ENCODE measurements at places on chromosomes 1 and 21. TPM values are rescaled to one million over a fixed set of nuclear protein-coding genes. Genes with fewer than 3 reads are reported as not detected.

Gene KHDRBS1
- 168 TPM for total RNA-seq

Gene EDN2
- not detected for total RNA-seq

Gene IL19
- not detected for total RNA-seq

GRCh38 chr1:204703268-204703664 lies 17.7 kb upstream of the LRRN2 start:
- DNase-seq, result no peak

GRCh38 chr21:25081096-25081495 lies 526.2 kb downstream of the MRPL39 start:
- no peak for DNase-seq

- no peak for DNase-seq
Observed at GRCh38 chr1:88980870-88981269, 11.6 kb downstream of the KYAT3 start.

GRCh38 chr1:161261261-161262235 lies 3.0 kb downstream of the PCP4L1 start:
- DNase-seq, result no peak

DNA sequence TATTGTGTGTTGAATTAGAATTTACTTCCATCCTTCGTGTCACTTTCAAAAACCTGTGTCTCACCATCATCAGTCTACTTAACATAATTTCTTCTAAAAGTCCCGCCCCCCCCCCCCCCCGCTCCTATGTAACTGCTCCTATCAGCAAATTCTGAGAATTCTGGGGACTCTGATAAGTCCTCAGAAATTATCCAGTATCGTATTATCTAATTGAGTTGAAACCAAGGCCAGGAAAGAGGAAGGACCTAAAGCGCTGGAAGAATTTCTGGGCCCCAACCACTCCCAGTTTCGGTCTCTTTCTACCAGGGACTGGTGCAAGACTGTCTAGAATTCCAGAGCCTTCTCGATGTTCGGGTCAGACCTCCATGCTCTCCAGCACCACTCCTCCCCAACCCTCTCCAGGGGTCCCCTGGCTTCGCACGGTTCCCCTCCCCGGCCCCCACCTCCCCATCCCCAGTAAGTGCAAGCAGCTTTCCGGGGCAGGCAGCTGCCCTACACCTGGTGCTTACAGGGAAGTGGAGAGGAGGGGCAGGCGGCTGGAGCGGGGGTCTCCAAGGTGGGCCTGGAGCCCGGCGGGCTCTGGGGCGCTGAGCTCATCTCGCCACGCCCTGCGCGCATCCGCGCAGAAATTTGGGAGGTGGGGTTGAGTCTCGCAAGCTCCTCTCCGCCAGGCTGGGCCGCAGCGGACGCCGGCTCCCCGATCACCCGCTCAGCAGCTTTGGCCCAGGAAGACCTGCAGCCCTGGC lies 16.0 kb upstream of the ZNF496 start:
- no peak for DNase-seq

- no peak for DNase-seq
Observed at GRCh38 chr1:1613509-1614082, 1.7 kb upstream of the MIB2 start.

DNA sequence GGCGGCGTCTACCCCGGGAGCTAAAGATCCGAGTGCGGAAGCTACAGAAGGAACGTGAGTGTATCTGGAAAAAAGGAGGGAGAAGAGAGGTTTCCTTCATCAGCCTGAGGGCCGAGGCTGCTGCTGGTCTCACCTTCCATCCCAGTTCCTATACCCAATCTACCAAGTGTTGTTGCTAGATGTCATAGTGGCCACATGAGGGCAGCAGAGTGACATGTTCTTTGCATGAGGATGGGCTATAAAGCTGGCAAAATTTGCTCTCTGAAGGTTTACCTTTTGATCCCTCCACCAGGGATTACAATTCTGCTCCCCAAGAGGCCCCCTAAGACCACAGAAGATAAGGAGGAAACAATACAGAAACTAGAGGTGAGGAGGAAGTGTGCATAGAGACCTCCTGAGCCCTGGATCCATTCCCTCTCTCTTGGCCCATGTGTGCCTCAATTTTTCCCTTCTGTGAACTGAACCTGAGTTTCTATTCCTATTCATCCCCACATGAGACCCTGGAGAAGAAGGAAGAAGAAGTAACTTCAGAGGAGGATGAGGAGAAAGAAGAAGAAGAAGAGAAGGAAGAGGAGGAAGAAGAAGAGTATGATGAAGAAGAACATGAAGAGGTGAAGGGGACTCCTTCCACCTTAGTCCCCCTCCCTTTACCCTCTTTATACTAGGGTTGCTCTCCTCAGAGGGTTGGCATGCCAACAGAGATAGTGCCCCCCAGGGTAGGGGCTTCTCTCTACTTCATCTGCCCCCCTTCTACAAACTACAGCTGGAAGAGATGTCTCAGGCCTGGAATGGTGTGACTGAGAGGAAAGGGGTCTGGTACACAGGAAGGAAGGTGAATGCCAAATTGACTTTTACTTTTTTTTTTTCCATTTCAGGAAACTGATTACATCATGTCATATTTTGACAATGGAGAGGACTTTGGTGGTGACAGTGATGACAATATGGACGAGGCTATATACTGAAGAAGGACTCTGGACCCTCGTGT lies 13.3 kb downstream of the POLR3GL start:
- DNase-seq, result peak; percentile 79

DNA sequence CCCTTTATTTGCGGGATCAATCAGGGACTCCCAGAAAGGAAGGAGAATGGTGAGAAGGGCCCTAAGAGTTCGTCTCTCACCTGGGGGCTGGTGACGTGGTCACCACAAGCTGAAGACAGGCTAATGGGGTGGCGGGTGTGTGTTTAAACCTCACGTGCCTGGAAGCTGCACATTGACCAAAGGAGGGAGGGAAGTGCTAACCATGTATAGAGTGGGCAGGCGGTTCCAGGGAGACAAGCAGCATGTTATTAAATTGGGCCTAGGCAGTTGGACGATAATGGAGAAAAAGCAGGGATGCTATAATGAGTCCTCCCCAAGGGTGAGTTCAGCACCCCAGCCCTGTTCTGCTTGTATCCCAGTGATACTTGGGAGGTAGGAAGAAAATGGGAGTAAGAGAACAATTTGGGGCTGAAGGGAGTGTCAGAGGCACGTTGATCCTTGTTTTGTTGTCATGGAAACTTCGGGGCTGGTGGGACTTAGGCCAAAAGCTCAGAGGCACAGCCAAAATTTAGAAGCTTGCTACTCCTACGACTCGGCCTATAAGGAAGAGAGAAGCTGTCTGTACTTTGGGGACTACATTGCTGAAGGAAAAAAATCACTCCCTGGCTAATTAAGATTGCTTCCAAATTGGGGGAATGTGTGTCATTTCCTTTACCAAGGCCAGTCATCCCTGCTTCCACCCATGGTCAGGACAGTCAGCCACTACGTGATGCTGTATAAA lies 33.2 kb upstream of the EPHA8 start:
- DNase-seq, result no peak

All from activated CD4-positive, alpha-beta memory T cell treated with anti-CD3 and anti-CD28 coated beads, Interleukin-2, amount 10 ng/mL, durations not matched to agents 7 days and 5 days (primary cell).